ENCODE measurements at places on chromosomes 4 and X.
A peak's percentile ranks its signal among the peaks of the same experiment; 100 is the strongest.

DNA sequence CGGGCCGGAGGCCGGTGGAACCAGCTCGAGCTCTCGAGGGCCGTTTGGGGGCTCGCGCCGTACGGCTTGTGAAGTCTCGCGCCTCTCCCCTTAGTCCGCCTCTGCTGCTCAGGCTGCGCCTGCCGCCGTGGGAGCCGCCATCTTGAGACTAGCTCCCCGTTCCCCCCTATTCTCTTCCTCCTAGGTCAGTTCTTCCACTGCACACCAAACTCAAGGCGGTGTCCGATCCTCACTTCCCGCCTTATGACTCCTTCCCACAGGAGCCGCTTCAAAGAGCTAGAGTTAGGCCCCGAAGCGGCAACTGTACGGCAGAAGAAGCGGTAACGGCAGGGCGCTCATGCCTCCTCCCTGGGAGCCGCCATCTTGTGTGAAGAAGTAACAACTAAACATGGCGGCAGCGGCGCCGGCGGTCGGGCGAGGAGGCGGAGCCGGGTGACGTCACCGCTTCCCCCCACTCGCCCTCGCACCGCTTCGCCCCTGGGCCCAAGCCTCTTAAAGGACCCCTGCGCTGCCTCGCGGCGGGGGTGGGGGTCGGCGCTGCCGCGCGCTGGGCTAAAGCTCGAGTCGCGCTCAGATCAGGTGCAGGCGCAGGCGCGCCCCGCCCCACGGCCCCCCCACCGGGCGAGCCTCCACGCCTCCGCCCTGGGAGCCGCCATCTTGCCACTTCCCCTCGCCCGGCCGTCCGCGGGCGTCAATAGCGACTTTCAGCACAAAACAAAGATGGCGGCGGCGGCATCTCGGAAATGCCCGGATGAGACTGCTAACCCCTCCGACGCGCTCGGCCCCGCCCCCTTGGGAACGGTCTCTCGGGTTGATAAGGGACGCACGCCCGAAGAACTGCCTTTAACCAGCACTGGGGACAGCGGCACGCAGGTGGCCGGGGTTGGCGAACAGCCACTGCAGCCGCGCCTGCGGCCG, at the start of gene HCFC1:
HCFC1 (minus strand) TSS at position 369 of the 918 bp plus-strand sequence. CDS start 978 bp downstream, outside the sequence.
- peak; percentile 85 for DNase-seq

GRCh38 chr4:180164799-180165198, 2078.4 kb upstream of the TENM3 start:
- DNase-seq: no peak

DNA sequence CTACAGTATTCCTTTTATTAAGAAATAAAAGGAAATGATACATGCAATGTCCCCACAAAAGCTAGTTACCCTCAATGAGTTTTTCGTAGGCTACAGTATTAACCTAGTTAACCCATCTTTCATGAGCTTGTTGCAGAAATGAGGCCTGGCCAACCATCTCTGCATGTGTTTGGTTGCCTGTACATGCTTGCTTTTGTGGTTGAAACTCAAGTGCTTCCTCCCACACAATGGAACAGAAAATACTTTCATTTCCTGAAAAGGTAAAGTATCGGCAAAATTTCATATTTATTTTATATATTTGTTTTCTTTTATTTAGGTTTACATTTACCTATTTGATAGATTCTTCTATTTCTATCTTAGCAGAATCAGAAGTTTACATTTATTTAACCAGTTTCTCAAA, 214.6 kb upstream of the FAM241A start:
- no peak for DNase-seq

- no peak for DNase-seq
These were observed 56.4 kb upstream of the XIAP start for GRCh38 chrX:123803331-123803983.

DNA sequence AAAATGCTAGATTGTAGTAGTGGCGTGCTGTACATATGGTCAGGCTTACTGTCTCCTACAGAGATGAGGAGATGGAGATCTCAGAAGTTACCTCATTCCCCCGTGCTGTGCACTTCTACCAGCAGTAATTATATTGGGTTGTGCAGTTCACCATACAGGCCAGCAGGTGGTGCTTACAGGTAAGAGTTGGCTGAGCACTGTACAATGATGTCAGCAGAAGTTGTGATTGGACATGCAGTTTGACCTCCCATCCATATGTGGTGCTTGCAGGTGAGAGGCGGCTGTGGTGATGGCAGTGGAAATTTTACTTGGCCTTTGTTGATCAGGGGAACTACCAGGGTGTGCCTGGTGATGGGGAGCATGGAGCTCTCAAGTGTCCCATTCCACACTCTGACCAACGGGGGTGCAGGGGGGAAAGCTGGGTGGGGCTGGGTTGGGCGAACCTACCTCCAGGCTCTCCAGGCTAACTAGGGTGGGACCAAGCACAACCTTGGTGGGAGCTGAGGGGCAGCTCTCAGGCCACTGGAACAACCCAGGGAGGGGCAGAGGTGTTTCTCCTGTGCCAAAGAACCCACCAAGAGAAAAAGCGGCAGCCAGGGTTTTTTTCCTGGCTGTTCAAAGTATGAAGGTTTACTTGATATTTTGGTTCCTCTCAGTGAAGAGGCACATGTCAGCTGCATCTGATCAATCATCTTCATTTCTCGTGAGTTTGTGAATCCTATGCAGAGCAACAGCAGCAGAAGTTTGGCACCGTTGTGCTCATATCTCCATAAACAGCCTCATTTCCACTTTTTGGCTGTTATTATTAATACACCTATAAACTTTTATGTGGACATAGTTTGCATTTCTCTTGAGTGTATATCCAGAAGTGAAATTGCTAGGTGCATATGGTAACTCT, 73.8 kb upstream of the FREM3 start:
- peak; percentile 14 for DNase-seq

DNA sequence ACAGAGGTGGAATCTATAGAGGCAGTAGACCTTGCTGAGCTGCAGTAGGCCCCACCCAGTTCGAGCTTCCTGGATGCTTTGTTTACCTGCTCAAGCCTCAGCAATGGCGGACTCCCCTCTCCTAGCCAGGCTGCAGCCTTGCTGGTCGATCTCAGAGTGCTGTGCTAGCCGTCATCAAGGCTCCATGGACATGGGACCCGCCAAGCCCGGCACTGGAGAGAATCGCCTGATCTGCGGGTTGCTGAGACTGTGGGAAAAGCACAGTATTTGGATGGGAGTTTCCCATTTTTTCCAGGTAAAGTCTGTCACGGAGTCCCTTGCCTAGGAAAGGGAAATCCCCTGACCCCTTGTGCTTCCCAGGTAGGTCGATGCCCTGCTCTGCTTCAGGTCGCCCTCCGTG, 124.8 kb upstream of the KLF8 start:
- no peak for DNase-seq

DNA sequence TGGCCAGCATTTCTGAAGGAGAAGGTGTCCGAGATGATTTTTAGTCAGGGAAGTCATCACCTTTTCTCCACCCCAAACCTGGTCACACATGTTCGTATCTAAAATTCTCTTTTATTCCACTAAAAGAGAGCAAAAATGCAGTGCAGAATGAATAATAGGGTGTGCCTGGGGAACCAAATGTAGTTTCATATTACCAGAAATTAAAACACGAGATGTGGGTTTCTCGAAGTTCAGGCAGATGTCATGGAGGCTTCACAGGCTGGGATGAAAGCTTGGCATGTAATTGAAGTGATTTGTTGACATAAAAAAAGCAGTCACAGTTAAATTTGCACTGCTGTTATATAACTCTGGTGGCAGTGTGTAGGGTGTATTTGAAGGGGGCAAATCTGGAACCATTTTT, 165.5 kb upstream of the PDE5A start:
- DNase-seq: no peak
